ENCODE measurements at places on chromosomes 5 and 9.
A peak's percentile ranks its signal among the peaks of the same experiment; 100 is the strongest.

DNA sequence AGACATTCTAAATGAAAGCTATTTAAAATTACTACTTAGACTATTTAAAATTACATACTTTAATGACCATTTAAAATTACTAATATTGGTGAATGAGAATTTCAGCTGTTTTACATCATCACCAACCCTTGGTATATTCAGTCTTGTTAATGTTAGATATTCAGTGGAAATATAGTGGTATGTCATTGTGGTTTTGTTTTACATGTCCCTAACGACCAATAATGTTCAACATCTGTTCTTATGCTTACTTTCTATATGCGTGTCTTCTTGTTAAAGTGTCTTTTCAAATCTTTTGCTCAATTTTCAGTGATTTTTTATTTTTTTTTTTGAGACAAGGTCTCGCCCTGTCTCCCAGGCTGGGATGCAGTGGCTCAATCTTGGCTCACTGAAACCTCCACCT is 279.3 kb upstream of the TARS1 start:
- DNase-seq = no peak
- H3K36me3 ChIP-seq = no peaks in the 10 kb centered on the region
- no peaks in the 10 kb centered on the region for H3K27me3 ChIP-seq
- no peak overlapping the region for H3K4me3 ChIP-seq
- H3K4me1 ChIP-seq = no peaks in the 10 kb centered on the region

DNA sequence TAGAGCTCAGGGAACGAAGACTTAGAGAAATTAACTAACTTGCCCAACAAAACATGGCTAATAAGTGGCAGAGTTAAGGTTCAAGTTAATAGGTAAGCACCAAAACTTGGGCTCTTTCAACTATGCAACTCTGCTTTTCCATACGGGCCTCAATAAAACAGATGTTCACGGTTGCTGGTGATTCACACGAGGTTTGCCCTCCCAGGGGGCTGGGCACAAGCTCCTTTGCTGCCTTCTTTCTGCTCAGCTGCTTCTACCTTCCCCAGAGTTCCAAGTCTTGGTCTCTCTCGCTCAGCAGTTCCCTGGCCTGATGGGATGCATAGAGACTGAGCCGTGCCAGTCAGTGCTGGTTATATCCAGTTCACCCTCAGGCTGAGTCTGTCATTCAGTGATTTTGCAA is 217.9 kb downstream of the SREK1 start:
- DNase-seq = no peak
- H3K4me1 ChIP-seq = no peaks in the 10 kb centered on the region
- H3K4me3 ChIP-seq = no peak overlapping the region
- no peaks in the 10 kb centered on the region for H3K36me3 ChIP-seq

DNA sequence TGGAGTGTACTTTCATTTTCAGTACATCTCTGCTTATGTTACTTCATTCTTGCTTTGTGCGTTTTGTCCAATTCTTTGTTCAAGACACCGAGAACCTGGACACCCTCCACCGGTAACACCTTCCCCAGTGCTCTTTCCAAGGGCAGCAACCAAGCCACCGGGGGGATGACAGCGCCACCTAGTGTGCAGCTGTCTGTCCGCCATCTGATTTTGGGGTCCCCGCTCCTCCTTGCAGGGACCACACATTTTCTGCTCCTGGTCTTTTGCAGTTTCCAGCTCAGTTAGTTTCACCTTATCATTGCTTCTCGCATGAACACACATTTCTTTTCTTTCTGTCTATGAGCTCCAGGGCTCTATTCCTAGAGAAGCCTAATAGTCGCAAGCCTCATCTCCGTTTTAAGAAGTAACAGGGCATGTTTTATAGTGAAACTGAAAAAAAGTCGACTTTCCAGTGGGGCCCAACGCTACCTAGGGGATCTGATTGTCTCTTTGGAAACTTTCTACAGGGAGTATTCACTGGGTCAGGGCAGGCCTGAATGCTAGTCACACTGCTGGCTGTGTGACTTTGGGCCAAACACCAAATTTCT is 152.1 kb downstream of the FSTL4 start:
- H3K4me1 ChIP-seq = no peaks in the 10 kb centered on the region
- DNase-seq = no peak
- no peaks in the 10 kb centered on the region for H3K36me3 ChIP-seq
- no peaks in the 10 kb centered on the region for H3K27me3 ChIP-seq

- peak; percentile 58 for DNase-seq
- no peaks in the 10 kb centered on the region for H3K27me3 ChIP-seq
- H3K27ac ChIP-seq = no peak overlapping the region
- peaks cover 27% of the 10 kb centered on the region for H3K4me1 ChIP-seq
- H3K36me3 ChIP-seq = no peaks in the 10 kb centered on the region
- no peak overlapping the region for H3K4me3 ChIP-seq
Measured at GRCh38 chr5:143509758-143510221, 106.3 kb upstream of the NR3C1 start.

DNA sequence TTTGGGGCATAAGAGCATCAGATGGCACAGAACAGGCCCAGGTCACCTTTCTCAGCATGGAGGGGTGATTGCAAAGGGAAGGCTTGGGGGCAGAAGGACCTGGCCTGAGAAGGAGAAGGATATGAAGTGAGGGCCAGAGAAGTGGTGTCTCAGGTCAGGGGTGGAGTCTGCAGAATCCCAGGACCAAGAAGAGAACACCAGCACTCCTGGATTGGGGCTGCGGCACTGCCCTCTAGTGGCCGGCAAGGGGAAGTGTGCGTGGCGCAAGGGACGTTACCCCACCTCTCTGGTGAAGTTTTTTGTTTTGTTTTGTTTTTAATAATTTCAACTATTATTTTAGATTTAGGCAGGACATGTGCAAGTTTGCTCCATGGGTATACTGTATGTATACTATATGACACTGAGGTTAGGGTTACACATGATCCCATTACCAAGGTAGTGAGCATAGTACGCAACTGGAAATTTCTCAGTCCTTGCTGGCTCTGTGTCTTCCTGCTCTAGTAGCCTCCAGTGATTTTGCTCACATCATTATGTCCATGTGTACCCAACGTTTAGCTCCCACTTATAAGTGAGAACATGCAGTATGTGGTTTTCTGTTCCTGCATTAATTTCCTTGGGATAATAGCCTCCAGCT is 1548.6 kb downstream of the EFNA5 start:
- H3K36me3 ChIP-seq = no peaks in the 10 kb centered on the region
- no peak overlapping the region for H3K4me3 ChIP-seq
- no peaks in the 10 kb centered on the region for H3K27me3 ChIP-seq
- H3K27ac ChIP-seq = no peak overlapping the region
- H3K4me1 ChIP-seq = no peaks in the 10 kb centered on the region

DNA sequence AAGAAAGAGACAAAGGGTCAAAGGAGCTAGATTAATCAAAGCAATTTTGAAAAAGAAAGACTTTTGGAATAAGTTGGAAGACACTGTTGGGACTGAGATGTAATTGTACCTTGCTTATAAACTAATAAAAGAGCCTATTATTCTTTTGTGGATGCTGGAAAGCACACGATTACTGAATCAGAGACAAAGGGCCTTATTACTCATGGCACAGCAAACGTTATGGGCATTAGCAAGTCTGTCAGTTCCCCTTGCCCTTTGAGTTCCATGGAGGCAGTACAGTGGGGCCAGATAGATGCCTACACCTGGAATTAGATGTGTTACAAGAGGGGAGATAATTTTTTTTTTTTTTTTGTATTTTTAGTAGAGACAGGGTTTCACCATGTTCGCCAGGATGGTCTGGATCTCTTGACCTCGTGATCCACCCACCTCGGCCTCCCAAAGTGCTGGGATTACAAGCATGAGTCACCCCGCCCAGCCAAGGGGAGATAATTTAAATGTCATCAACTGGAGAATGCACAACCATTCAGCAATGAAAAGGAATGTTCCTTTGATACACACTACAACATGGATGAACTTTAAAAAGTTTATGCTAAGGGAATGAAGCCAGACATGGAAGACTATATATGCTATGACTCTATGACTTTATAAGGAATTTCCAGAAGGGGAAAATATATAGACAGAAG is 128.9 kb downstream of the STARD4 start:
- no peak overlapping the region for H3K4me3 ChIP-seq
- H3K36me3 ChIP-seq = no peaks in the 10 kb centered on the region
- H3K27ac ChIP-seq = no peak overlapping the region
- no peaks in the 10 kb centered on the region for H3K27me3 ChIP-seq
- H3K4me1 ChIP-seq = no peaks in the 10 kb centered on the region
- DNase-seq = no peak

GRCh38 chr5:138698713-138699112 is 54.5 kb upstream of the CTNNA1 start:
- H3K27ac ChIP-seq = no peak overlapping the region
- no peaks in the 10 kb centered on the region for H3K27me3 ChIP-seq
- H3K36me3 ChIP-seq = no peaks in the 10 kb centered on the region
- no peak for DNase-seq

DNA sequence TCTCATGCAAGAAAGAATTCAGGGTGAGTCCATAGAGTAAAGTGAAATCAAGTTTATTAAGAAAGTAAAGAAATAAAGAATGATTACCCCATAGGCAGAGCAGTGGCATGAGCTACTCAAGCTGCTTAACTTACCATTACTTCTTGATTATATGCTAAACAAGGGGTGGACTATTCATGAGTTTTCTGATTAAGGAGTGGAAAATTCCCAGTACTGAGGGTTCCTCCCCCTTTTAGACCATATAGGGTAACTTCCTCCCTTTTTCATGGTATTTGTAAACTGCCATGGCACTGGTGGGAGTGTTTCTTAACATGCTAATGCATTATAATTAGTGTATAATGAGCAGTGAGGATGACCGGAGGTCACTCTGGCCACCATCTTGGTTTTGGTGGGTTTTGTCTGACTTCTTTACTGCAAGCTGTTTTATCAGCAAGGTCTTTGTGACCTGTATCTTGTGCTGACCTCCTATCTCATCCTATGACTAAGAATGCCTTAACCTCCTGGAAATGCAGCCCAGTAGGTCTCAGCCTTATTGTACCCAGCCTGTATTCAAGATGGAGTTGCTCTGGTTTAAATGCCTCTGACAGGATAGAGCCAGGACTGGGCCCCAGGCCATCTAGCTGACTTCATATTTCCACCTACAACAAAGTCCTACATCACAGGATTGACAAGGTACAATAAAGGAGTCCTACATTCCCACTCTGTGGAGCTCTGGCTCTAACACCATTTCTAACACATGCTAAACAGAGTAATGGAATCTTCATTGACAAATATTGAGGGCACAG is 186.7 kb downstream of the NXNL2 start:
- no peak overlapping the region for H3K27ac ChIP-seq
- H3K4me3 ChIP-seq = no peak overlapping the region
- no peaks in the 10 kb centered on the region for H3K27me3 ChIP-seq
- no peaks in the 10 kb centered on the region for H3K4me1 ChIP-seq

- no peaks in the 10 kb centered on the region for H3K36me3 ChIP-seq
- H3K27ac ChIP-seq = no peak overlapping the region
- DNase-seq = no peak
- H3K4me1 ChIP-seq = no peaks in the 10 kb centered on the region
- H3K4me3 ChIP-seq = no peak overlapping the region
Measured at GRCh38 chr9:9792144-9792857, 820.5 kb downstream of the PTPRD start.

GRCh38 chr5:462051-462481 is 19.1 kb downstream of the EXOC3 start:
- no peak overlapping the region for H3K4me3 ChIP-seq
- no peaks in the 10 kb centered on the region for H3K36me3 ChIP-seq
- no peak overlapping the region for H3K27ac ChIP-seq
- no peaks in the 10 kb centered on the region for H3K27me3 ChIP-seq
- no peaks in the 10 kb centered on the region for H3K4me1 ChIP-seq

- no peaks in the 10 kb centered on the region for H3K36me3 ChIP-seq
- no peak overlapping the region for H3K4me3 ChIP-seq
- H3K27me3 ChIP-seq = no peaks in the 10 kb centered on the region
- DNase-seq = no peak
- H3K27ac ChIP-seq = no peak overlapping the region
Measured at GRCh38 chr5:6319116-6319515, 59.2 kb downstream of the MED10 start.

Measured in gastrocnemius medialis (tissue), 4 donors.